ENCODE measurements at places on chromosomes 16 and 17.

GRCh38 chr17:58006560-58006923 is 504 bp downstream of the SRSF1 start:
- DNase-seq, result peak; percentile 86

DNA sequence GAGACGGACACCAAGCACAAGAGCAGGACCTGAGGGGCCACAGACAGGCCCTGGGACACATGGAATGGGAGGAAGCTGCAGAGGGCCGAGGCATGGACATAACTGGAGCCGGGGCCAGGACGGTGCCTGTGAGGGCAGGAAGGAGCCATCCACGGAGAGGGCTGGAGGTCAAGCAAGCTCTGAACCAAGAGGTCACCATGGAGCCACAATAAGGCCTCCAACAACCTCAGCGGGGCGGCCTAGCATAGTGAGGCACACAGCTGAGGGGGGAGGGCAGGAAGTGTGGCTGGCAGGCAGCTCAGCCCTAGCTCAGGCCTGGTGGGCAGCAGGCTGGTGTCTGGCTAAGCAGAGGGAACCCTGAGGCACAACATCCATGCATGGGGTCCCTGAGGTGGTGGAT is 4.4 kb downstream of the MCRIP1 start:
- DNase-seq, result no peak

GRCh38 chr16:81646561-81646960 is 132.5 kb upstream of the PLCG2 start:
- DNase-seq, result no peak

DNA sequence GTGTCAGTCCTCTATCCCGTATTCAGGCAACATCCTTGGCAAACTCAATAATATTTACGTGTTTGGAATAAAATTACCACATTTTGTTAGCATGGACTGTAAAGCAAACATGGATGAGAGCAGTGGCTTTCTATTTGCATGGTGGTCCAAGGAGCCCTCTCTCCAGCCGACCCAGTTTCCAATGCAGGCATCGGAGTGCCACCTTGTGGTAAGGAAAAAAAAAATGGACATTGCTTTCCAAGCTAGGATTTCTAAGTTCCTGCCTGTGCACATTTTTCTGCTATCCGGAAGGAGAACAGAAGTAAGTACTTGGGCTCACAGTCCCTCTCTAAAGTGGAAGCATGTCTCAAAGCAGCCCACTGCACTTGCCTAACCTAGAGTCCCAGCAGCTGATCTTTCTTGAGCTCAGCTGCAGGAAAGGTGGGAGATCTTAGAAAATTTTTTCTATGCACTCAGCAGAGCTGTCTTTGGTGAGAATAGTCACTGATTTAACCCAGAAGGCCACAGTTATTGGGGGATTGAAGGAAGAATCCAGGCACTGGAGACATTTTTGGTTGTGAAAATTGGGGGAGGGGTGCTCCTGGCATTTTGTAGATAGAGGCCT is 46.0 kb upstream of the ERCC4 start:
- DNase-seq, result no peak
